ENCODE measurements at places on chromosomes 12 and 14.

DNA sequence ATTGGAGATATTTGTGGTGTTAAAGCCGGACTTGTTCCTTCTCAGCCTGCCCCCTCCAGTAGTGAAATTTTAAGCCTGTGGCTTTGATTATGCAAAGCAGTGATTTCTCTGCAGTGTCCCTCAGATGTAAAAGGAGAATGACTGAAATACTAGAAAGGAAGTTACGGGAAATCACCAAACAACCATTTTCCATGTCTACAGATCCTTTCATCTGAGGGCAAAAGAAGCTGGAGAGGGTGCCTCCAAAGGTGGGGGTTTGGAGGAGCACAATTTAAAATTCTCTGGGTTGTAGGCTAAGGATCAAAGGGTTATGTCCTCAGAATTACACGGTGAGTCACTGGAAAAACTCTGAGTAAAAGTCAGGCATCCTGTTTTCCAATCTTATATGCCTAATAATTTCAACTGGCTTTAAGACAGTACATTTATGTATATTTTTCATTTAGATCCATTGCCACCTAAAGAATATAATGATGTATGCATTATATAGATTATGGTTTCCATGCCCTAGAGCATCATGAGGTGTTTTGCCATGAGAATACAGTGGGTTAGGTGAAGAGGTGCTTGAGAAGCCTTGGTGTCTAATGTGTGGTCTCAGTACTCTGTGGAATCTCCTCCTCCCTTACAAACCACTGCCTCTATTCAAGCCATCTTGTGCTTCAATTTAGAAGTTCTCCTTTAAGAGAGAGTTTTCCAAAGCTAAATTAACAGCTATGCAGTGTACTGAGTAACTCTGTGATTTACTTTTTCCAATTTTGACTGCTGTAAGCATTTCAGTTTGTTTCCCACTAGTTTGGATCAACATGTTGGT is 362.1 kb downstream of the RAD51B start:
- no peak for DNase-seq

DNA sequence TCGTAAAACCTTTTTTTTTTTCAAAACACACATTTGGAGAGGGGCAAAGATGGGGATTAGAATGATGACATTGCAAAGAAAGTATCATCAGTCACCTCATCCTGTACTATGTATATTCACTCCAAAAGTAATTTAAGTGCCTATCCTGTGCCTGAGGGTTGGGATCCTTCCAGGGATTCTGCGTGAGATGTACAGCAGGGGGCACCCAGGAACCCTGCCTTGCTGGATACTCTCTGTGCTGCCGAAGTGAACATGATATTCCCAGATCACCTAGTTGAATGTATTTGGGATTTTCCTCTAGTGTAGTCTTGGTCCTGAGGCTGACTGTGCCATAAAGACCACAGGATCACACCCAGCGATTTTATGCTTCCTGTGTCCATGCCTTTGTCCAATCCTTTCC is 372.7 kb downstream of the IPO8 start:
- DNase-seq, result no peak

GRCh38 chr12:122590990-122591389 is 63.9 kb downstream of the KNTC1 start:
- DNase-seq, result no peak

DNA sequence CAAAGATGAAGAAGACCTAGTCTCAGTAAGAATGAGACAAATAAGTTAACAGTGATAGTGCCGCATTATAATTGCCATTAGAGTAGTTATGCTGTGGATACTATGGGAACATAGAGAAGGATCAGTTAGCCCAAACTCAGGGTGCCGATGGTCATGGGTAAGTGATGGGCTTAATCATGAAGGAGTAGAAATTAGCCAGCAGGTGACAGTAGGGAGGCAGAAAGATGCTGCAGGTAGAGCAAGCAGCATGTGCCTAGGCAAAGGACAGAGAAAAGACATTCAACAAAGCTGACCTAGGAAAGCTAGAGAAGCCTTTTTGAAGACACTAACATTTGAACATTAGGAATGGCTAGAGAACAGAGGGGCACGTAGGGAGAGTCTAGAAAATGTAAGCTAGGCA is 30.6 kb upstream of the PTPRQ start:
- no peak for DNase-seq

Data from activated CD8-positive, alpha-beta memory T cell treated with anti-CD3 and anti-CD28 coated beads for 4 hours (primary cell).